ENCODE measurements at places on chromosomes 7 and 10.
A peak's percentile ranks its signal among the peaks of the same experiment; 100 is the strongest.

DNA sequence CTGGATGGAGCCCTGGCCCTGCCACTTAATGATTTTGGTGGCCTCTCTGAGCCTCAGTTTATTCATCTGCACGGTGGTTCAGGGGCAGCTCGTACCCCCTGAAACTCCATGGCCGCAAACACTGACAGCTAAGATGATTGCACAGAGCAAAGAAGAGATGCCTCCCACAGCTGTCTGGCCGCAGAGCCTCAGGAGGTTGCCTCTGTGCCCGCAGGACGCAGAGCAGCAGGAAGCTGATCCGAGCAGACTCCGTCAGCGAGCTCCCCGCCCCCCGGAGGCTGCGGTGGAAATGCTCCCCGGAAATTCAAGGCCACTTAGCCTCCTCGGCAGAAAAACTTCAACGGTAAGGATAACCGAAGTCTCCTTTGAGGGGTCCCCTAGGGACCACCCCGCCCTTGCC is 30.2 kb upstream of the C10orf53 start:
- no peak for DNase-seq

DNA sequence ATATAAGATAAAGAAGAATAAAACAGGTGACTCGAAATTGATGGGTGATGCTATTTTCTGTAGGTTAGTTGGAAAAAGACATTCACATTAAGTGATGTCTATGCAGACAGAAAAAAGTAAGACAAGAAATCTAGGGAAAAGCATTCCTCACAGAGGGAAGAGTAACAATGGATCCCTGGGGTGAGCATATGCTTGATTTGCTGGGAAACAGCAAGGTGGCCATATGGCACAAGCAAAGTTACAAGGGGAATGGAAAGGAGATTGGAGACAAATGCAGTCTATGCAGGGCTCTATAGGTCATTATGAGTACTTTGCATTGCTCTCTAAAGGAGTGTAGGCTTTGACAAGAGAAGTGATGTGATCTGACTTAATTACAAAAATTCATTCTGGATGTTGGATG is 90.9 kb upstream of the ZNF804B start:
- no peak for DNase-seq

- DNase-seq, result no peak
These were observed 649 bp downstream of the IDE start for GRCh38 chr10:92573091-92573797.

GRCh38 chr10:21522631-21523406 is 2.7 kb downstream of the SKIDA1 start:
- DNase-seq, result no peak

GRCh38 chr10:42859256-42859655 is 76.7 kb downstream of the BMS1 start:
- DNase-seq, result no peak

- DNase-seq, result no peak
These were observed 26.7 kb downstream of the PLPP4 start for GRCh38 chr10:120483651-120484301.

- no peak for DNase-seq
These were observed 296.2 kb upstream of the SMIM30 start for GRCh38 chr7:113414401-113415035.

DNA sequence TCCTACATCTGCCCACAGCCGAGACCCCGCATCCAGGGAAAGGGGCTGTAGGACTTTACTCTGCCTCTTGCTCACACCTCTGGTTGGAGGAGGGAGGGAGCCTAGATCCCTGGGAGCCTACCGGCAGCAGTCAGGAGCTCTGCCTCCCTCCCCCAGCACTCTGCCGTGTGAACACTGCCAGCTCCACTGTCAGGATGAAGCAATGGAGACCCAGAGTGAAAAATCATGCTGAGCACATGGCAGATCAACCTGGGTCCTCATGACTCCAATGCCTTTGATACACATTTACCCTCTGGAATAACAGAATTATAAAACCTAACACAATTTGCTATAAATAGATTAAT is 477.7 kb downstream of the TNS3 start:
- no peak for DNase-seq

GRCh38 chr10:60564475-60564874 is 174.8 kb upstream of the ANK3 start:
- DNase-seq, result no peak

DNA sequence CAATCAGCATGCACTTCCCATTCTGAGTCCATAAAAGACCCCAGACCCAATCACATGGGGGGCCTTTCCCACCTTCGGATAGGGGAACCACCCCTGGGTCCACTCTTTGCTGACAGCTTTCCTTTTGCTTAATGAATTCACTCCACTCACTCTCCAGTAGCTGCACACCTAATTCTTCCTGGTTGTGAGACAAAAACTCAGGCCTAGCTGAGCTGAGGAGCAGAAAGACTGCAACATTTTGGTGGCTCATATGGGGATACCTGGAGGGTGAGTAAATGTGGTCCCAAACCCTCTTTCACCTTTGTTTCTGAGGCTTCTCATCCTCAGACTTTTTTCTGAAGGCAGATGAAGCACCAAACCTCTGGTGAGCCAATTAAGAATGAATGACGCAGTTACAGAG is 138.1 kb downstream of the WDR11 start:
- DNase-seq, result no peak

GRCh38 chr10:128028508-128029289 is 97.5 kb downstream of the MKI67 start:
- DNase-seq, result no peak

- no peak for DNase-seq
These were observed 41.7 kb upstream of the LOXL4 start for GRCh38 chr10:98309366-98310355.

- DNase-seq, result no peak
These were observed 10.9 kb downstream of the NRBF2 start for GRCh38 chr10:63143987-63144386.

- no peak for DNase-seq
These were observed 338.4 kb downstream of the GLRX3 start for GRCh38 chr10:130474591-130474990.

DNA sequence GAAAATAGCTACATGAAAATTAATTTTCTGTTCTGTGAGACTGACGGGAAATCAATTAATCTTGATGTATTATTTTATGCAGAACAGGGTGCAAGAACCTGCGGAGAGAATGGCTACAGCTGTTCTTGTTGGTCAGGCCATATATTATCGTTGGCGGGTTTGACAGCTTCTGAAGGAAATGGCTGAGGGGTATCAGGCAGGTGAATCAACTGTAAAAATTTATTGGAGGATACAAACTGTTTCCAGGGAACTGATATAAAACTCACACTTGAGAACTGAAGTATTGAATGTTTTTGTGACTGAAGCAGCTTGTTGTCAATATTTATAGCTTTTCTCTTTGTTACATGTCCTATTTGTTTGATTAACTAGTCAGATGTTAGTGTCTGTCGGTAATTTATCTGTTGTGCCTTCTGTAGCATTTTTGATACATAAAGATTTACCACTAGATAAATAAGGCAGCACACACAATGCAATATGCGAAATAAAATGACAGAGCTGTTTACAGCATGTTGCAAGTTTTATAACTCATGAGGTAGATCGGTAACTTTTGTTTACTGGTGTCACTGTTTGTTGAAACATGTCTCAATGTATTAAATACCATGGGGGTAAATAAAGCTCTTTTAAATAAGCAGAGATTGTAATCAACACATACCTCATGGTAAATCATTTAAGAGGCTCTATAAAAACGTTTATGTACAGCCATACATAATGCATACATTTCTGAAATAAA is 308.2 kb downstream of the LRMDA start:
- no peak for DNase-seq

DNA sequence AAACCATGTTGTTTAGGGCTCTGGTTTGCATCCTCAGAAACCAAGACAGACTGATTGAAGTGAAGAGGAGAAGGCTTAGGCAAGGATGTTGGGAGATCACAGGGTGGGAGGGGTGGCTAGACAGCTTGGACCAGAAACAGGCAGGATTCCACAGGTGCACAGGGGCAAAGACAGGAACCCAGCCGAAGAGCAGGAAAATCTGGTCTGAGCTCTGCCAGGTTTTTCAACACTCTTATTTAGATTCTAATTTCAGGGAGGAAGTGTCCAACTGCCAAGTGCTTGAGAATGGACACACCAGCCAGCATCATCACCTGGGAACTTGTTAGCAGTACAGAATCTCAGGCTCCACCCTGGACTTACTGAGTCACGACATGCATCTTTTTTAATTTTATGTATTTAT is 93.8 kb downstream of the MARCHF5 start:
- no peak for DNase-seq

DNA sequence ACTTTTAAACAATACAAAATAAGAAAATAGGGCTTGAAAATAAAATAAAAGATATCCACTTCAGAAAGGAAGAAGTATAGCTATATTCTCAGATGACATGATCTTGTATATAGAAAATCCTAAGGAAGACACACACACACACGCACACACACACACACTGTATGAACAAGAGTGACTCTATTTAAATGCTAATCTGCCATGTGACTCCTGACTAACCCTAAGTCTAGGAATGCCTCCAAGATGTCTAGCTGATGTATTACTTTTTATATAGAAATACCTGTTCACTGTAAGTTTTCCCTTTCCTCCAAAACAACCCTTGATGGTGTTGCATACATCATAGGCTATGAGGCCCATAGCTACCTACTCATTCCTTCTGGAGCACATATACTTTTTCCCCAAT is 173.1 kb upstream of the LRRTM3 start:
- no peak for DNase-seq

DNA sequence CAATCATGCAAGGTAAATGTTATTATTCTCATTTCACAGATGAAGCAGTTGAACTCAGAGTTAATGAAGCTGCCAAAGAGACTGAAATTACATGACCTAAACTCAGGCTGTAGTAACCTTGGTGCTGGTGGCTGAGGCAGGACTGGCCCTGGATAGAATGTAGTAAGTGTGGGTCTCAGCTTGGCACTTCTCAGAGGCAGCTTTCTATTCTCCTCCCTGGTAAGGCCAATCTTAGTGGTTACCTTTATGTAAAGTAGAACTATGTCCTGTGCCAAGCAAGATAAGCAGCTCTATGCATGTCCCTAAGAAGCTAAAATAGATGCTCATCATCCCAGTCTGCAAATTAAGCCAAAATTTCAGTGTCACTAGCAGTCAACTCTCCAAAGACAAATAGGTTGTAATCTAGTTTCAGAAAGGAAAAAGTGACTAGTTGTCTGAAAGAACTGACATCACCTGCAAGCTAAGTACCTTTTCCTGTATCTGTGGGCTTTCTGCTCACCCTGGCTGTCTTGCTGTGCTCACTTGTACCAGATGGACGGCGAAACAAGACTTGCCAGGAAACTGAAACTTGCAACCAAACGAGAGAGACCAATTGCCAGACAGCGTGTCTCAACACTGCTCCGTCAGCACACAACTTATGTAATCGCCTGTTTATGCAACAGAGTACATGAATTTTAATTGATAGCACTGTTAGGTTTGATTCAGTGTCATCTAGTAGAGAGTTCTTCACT is 43.7 kb downstream of the CH25H start:
- peak; percentile 1 for DNase-seq

DNA sequence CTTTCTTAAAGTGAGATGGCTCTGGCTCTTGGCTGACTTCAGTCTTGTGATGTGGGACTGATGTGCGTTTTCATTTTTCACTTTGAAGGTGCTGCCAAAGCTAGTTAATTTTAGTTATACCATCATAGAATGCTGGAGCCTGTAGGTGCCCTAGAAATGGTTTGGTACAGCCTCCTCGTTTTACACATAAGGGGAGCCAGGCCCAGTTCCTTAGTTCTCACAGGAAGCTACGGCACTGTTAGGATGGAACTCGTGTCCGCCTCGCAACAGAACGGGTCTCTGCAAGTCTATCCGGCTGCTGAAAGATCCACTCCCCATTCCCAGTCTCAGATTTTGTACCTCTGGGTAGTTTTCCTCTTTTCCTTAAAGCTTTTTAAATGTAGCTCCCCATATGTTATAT is 173.2 kb upstream of the PRPS1L1 start:
- no peak for DNase-seq

- no peak for DNase-seq
These were observed at the start of gene OGDHL for GRCh38 chr10:49761789-49762565. TSS of gene OGDHL (minus strand) at chr10:49762323. CDS start at chr10:49758592, 3,731 bp downstream.
